Activated T-helper 17 cell treated with anti-CD3 and anti-CD28 coated beads, Interleukin-2, amount 50 U/mL, for 72 hours (primary cell): ENCODE measurements at places on chromosomes 2 and 18.

DNA sequence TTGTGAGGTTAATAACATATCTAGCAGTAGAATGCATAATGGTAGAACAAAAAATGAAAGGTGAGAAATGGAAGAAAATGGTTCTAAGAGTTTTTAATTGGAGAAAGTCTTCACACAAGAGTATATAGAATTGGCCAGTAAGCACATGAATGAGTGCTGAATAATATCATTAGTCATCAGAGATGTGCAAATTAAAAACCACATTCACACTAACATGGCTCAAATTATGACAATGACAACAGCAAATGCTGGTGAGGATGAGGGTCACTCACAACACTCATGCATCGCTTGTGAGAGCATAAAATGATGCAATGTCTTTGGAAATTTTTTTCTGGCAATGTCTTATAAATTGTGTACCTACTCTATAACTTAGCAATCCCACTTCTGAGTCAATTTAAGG lies 1355.4 kb upstream of the ACVR2A start:
- no peak for ATAC-seq

DNA sequence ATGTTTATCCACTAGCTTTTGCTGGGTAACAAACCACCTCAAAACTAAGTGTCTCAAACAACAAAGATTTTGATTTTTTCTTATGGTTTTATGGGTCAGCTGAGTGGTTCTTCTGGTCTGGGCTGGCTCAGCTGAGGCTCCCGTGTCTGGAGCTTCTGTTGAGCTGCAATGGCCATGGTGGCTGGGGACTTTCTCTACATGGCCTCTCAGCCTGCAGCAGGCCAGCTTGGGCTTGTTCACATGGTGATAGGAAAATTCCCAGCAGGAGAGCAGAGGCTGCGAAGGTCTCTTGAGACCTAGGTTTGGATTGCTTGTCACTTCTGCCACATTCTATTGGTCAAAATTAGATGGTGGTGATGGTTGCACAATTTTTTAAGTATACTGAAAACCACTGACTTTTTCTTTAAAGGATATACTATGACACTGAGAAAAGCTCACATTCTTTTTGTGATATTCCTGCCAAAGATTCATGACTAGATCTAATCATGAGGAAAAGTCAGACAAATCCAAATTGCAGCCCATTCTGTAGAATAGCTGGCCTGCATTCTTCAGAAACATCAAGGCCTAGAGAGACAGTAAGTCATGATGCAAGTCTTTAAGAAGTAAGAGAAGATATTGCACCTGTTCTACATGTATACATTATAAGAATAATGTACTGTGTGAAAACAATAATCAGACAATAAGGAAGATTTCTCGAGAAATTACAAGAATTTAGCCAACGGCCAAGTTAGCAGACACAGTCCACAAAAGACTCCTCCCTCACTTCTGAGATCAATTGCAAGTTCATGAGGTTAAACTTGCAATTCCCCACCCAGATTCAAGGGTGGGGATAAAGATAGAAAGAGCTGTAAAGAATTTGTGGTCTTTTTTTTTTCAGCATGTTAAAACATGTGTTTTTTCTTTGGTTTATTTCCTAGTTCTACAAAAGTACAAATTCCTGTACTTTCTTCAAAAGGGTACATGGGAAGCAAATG lies 35.0 kb upstream of the IL1R2 start:
- no peak for ATAC-seq

- ATAC-seq: no peak
Measured at GRCh38 chr2:48952143-48952542, 196.6 kb upstream of the LHCGR start.

GRCh38 chr2:48346124-48346536 lies 183.8 kb upstream of the STON1 start:
- no peak for ATAC-seq

DNA sequence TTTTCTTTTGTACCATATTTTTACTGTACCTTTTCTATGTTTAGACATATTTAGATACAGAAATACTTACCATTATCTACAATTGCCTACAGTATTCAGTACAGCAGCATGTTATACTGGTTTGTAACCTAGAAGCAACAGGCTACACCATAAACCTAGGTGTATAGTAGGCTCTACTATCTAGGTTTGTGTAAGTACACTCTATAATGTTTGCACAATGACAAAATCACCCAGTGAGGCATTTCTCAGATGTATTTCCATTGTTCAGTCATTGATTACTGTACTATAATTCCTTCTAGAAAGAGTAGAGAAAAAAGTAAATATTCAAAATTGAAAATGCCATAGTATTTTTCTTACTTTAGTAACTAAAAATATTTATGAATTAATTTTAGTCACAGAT lies 490.1 kb upstream of the REG3G start:
- ATAC-seq: no peak

DNA sequence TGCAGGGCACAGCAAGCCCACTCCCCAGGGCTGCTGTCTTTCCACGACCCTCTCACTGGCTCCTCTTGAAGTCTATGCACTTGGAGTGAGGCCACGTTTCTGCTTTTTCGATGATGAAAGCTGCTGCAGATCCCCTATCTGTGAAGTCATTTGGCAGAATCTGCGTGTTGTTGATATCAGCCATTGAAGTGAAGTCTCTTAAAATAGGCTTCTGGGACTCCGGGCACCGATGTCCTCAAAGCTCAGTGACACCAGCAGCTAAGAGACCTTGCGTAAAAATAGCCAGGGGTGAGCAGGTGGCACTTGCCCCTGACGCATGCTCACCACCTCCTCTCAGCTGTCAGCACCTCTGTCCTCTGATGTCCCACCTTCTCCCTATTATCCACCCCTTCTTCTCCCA lies 89.4 kb upstream of the FHL2 start:
- ATAC-seq: no peak

DNA sequence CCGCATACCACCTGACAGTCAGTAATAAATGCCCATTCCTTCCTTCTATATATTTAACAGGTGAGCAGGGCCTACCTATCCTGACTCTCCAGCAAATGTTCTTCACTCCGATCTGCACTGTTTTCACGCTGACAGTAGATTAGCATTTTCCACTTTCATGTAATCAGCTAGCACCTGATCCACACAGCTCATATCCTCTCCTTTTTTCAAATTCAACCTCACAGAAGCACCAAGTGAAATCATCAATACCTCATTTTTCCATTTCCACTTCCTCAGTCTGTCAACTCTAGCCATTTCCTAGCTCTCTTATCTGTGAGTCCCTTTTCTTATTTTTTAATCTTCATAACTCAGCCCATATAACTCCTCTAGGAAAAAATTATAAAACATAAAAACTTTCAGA lies 402.8 kb downstream of the ZEB2 start:
- ATAC-seq: peak; percentile 32

GRCh38 chr2:85684806-85685205 lies 9.4 kb upstream of the GNLY start:
- ATAC-seq: no peak

DNA sequence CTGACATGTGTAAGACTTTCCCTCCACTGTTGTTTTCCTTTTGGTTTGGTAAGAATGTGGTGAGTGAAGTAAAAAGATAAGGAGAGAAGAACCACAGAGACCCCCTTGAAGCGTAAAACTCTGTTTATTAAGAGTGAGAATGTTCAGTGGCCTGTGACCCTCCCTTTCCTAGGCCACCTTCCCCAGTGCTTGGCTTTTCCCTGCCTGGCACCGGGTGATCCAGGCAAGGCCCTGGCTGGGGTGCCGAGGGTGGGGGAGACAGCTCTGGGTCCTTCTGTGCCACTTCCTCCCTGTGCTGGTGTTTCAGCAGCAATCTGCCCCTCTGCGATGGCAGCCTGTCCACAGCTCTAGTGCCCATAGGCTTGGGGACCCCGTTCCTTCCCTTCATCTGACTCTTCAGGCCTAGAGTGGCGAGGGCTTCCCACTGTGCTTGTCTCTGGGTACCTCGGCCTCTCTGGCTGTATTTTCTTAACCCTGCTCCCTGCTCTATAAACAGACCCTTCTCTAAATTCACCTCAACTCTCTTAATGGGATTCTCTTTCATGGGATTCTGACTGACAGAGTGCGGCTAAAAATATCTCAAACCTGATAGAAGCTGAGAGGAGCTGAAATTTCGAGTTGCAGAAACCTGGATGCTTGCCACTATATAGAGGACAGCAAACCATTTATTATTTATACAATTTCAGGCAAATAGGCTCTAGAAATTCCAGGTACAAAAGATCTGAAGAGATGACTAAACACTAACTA lies 461.0 kb downstream of the DLGAP1 start:
- ATAC-seq: no peak

GRCh38 chr2:128867311-128867710 lies 548.6 kb upstream of the HS6ST1 start:
- no peak for ATAC-seq

GRCh38 chr2:219253753-219254589 lies at the start of gene TUBA4A:
TSS of gene TUBA4A (minus strand) at chr2:219253918. CDS start at chr2:219253858, 60 bp downstream.
- ATAC-seq: peak; percentile 69

DNA sequence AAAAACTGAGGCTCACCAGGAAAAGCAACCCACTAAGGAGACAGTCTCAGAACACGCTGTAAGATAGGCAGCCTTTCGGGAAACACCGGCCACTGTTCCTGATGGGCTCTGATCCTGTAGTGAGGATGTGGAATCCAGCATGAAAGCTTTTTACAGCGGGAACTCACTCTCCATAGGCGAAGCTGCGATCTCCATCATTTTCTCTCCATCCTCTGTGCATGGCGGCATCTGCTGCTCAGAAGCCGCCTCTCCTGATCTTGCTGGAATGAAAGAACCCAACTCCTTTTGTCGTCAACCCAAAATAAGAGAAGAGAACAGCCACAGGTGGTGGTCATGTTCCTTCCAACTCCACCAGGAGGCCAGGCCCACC lies 49.9 kb downstream of the TMEM18 start:
- ATAC-seq: no peak

GRCh38 chr2:145644820-145645302 lies 1124.9 kb upstream of the ZEB2 start:
- no peak for ATAC-seq

DNA sequence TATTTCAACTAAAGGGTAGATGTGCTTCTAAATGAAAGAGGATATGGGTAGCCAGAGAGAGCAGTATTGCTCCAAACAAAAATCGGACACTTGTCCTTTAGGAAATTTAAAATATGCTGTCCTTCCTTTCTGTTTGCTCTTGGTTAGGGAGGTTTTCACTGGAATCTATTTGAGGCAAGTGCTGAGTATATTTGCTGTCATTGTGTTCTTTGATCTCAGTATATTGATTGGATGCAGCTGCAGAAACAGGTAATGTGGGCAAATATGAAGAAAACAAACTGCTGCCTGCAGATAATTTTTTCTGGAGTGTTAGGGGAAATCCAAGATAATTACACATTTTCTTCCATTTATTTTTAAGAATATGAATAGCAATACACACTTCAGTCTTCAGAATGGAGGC lies 410.2 kb downstream of the NCKAP5 start:
- no peak for ATAC-seq

- ATAC-seq: peak; percentile 38
Measured at GRCh38 chr2:170165129-170165528, 12.8 kb upstream of the MYO3B start.

- ATAC-seq: no peak
Measured at GRCh38 chr18:51007790-51008139, 22.2 kb upstream of the SMAD4 start.

DNA sequence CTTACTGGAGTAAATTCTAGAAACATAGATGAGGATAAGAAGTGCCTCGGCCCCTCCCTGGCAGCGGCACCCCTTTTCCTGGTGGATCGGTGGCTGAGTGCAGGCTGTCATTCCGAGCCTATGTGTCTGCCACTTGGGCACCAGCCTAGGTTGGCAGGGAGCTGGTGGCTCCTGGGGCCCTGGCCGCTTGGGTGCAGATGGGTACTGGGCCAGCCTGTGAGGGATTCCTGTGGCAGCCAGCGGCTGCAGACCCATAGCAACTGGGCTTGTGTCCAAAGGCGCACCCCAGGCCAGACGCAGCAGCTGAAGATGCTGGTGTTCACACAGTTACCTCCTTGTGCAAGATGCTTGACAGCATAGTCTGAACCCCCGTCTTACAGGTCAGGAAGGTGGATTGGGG lies 2.8 kb downstream of the SNORC start:
- ATAC-seq: no peak

DNA sequence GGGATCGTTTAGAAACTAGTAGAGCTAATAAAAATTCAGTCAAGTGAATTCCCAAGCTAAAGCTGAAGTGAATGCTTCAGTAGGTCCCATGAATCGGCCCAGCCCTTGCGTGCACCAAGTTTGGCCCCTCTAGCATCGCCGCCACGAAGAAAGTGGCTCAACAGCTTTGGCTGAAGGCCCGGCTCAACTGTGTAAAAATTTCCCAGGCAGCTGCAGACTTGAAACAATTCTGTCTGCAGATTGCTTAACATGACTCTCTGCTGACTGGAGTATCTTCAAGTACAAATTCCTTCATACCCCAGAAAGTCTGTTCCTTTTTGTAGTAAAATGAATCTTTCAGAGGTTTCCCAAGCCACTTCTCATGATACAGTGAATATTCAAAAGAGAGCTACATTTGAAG lies 32.7 kb downstream of the ALMS1 start:
- no peak for ATAC-seq

- no peak for ATAC-seq
Measured at GRCh38 chr2:85112906-85113625, 20.1 kb upstream of the TCF7L1 start.
